NCI-H446 treated with DMSO at 0.1 percent for 48 hours (cell line): ENCODE measurements at places on chromosomes 4 and X.

DNA sequence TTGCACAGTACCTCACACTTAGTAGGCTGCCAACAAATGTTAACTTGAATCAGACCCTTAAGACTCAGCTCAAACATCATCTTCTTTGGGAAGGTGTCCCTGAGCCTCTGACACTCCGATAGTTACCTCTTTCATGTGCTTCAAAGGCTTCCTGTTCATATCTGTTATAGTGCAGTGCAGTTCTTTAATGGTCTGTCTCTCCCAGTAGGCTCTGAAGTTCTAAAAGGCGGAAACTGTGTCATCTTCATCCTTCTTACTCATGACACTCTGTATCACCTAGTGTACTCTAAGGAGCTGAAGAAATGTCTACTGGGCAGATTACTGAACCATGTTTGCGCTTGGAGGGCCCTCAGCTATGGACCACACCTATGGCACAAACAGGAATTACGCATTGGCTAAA is 2.1 kb upstream of the DIAPH2 start:
- DNase-seq = no peak

- DNase-seq = no peak
Measured at GRCh38 chr4:184573701-184574100, 75.5 kb downstream of the CASP3 start.

DNA sequence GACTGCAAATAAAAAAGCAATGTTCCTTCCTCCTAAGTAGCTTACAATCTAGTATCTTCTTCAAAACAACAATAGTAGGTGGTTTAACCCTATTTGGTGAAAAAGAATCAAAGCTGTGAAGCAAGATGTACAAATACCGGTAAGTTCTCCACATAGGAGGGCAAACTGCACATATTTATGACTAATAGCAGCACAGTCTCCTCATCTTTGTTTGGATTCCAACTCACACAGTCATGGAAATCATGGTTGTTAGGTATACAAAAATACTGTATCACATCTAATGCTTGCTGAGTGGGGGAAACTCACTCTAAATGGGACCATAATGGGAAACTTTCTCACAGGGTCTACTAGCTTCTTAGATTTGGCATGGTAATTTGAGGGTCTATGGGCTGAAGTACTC is 597.2 kb downstream of the INPP4B start:
- DNase-seq = no peak

GRCh38 chrX:153769158-153769864 is 5.3 kb downstream of the PLXNB3 start:
- DNase-seq = no peak

DNA sequence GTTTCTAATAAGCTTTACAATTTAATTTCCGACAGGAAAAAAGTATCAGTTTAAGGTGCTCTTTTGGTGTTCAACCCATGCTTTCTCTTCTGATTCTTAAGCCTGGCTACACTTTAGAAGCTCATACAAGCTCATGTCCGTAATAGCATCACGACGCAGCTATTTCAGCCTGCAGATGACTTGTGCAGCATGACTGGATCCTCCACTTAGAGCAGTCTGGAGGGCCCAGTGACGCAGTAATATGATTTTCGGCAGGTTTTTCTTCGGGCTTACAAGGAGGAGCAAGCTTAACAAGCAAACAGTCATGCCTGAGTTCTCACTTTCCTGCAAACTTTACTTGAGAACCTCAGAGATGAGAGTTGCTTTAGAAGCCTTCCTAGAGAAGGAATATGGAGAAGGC is 85.3 kb upstream of the MAML3 start:
- peak; percentile 15 for DNase-seq

DNA sequence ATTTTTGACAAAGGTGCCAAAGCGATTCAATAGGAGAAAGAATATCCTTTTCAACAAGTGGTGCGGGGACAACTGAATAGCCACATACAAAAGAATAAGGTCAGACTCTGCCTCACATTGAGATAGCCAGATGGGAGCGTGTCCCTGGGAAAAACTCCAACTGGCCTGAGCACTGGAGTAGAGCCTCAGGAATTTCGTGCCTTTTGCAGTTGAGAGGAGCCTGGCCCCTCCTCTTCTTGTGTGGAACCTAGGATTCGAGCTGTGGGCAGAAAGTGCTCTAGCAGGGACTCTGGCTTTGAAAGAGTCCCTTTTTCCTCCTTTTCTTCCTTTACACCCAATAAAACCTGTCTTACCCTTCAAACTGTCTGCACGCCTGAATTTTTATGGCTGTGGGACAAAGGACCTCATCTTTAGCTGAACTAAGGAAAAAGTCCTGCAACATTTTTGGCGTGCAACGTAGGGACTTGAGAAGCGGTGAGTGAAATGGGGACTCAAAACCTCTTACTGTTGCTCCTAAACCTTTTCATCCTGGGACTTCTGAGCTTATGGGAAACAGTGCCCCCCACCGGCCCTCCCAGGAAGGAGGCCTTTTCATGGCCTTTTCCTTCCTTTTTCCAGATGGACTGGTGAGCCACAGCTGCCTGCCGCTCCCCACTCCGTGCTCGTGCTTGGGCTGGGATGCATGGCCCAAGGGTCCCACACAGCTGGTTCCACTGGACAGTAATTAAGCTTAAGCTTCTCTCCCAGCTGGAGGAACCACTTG is 68.6 kb downstream of the BMP15 start:
- no peak for DNase-seq

DNA sequence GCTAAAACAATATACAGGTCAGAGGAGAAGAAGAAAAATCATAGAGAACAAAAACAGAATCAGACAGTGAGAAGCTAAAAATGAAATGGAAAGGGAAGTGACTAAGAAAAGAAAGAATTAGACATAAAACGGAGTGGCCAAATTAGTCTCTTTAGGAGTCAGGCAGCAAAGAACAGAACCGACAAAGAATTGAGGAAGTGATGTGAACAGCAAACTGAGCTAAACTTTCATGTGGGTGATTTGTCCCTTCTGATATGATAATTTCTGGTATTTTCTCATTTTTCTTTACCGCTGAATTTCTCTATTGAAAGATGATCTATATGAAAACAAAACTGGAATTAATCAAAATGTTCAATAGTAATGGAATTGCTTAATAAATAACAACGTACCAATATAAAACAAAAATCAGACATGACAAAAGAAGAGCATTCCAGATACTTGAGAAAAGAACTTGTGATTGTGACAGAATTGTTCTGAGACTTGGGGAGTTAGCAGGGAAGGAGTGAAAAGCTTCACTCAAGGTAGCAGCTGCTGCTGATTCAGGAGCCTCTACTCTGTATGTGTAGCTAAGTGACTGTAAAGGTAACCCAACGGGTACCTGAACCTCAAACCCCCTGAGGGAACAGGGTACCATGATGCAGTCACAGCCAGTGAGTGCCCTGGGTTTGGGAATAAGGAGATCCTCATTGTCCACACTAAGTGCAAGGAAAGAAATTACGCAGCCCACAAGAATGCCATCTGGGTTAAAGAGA is 8.8 kb downstream of the TAPT1 start:
- no peak for DNase-seq

GRCh38 chr4:81796790-81797528 is 325.3 kb upstream of the RASGEF1B start:
- DNase-seq = no peak

GRCh38 chr4:6619116-6619465 is 21.4 kb upstream of the MRFAP1 start:
- DNase-seq = no peak

DNA sequence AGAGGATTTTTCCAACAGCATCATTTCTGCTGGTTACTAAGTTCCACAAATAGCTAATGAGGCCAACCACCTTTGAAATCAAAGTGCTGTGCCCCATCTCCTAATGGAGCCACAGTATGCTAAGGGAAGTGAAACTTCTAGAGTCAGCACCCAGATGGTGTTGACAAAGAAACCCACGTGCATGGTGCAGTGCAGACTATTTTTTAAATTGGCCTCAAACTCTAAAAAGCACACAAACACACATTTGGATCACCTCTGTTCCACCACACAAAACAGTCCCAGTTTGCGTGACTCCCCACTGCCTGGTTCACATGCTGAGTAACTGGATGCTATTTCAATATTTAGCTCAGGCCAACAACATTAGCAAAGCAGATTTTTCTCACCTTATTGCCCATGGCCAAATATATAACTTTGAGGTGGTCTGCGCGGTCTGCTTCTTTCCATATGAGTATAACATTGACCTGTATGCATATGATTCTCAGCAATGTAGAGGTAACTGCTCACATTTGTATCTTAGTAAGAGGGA is 69.9 kb downstream of the AMELX start:
- DNase-seq = no peak

DNA sequence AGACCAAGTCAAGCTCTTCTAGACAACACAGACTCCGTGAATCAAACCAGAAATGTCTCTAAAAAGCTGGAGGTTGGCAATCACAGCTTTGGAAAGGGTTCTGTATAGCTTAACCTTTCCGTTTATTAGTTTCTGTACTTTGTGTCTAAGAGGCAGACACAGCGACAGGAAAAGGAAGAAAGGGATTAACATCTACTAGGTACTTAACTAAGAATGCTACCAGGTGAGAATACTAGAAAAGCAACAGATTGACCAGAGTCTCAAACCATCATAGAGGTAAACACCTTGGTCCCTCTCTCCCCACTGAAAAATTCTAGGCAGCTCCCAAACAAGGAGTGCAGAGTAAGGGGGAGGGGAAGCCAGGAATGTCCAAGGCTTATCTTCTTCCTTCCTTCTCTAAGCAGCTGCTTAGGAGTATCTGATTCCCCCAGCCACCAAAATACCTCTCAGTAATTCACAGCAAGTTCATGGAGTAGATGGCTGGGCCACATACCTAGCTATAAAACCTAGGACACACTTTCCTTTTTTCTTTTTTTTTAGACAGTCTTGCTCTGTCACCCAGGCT is 80.8 kb downstream of the APBB2 start:
- no peak for DNase-seq

DNA sequence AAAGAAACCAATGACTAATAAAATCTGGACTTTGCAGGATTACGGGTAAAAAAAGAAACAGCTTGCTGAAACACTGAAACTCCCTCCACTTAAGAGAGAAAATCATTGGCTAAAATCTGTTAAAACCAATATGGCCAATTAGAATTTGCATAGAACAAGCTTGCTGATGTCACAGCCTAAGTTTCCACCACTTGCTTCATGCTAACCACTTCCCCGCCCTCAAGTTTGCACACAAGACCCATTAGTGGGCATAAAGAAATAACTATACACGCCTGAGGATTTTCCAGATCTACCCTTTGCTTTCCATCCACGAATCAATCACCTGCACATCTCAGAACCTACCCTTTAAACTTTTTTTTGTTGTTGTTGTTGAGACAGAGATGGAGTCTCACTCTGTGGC is 42.7 kb upstream of the PHEX start:
- DNase-seq = no peak

- no peak for DNase-seq
Measured at GRCh38 chr4:96524311-96524875, 684.5 kb downstream of the PDHA2 start.

GRCh38 chrX:39654952-39655351 is 442.8 kb downstream of the BCOR start:
- no peak for DNase-seq

DNA sequence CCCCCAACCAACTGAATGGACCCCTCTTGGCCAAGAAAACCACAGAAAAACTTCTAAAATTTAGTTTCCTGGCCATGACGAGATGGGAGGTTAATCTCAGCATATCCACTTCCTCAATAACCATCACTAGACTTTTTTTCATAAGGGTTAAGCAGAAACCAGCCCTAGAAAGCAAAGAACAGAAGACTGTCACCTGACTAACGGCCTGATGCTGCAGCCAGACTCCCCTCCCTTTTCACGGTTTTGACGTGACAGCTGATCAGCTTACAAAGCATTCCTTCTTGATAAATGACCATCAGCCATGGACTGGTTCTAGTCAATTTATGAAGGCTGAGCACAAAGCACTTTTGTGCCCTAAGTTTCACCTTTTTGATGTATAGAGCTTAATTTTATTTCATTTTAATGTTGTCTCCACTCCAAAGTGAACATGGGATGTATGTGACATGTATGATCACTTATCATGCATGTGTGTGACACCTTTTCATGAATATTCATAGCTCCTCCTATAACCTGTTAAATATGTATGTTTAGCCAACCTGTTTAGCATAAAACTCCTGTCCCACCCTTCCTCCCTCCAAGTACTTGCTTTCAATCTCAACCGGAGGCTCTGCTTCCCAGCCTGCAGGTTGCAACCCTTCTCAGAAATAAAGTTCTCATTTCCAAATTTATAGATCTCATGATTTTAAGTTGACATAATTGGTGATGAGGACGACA is 56.3 kb downstream of the SERTM2 start:
- DNase-seq = no peak

DNA sequence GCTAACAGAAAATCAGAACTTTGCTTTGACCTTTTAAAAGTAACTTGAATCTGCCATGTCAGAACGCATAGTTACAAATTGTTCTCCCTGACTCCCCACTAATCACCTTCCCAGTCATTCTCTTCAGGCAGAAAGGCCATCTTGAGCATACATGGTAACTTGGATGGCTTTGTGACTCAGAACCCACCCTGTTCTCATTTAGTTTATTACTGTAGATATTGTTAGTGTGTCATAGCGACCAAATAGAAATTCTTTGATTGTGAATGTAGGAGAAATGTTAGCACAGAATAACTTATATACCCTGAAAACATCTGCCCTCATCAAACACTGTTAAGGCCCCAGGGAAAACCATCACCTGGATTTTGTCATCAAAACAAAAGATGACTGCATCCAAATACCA is 382.0 kb downstream of the MAGEB5 start:
- DNase-seq = no peak

GRCh38 chrX:41720125-41720779 is 3.7 kb upstream of the GPR82 start:
- no peak for DNase-seq

DNA sequence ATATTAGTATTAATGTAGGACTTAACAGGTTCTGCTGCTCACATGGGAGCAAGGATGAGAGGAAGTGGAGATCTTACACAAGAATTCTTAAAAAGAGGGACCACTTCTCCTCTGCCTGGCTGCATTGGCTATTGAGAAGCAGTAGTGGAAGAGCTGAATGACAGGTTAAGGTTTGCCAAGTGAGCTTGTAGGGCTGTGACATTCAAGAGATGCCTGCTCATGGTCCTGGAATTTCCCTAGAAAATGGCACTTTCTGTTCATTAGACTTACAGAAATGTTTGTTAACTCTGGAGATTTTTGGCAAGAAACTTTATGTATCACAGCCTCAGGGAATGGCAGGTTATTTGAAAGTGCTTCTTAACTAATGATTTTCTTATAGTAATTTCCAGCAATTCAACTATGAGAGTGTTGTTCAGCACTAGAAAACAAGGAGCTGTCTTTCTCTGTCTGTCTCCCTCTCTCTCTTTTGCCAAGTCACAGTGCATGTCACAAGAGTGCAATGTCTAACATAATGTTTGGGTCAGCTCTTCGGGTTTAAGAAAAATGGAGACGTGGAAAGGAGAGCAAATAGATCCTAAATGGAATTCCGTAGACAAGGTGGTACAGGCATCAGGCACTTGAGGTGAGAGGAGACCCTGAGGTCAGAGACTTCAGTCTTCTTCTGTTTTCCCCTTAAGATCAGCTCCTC is 8.3 kb upstream of the NAP1L5 start:
- no peak for DNase-seq

GRCh38 chr4:169079942-169080827 is 70.1 kb upstream of the CBR4 start:
- peak; percentile 33 for DNase-seq
